Occipital lobe (tissue), 3 donors: ENCODE measurements at places on chromosomes 11 and 22. TPM values are rescaled to one million over a fixed set of nuclear protein-coding genes. Genes with fewer than 3 reads are reported as not detected.
A peak's percentile ranks its signal among the peaks of the same experiment; 100 is the strongest.

DNA sequence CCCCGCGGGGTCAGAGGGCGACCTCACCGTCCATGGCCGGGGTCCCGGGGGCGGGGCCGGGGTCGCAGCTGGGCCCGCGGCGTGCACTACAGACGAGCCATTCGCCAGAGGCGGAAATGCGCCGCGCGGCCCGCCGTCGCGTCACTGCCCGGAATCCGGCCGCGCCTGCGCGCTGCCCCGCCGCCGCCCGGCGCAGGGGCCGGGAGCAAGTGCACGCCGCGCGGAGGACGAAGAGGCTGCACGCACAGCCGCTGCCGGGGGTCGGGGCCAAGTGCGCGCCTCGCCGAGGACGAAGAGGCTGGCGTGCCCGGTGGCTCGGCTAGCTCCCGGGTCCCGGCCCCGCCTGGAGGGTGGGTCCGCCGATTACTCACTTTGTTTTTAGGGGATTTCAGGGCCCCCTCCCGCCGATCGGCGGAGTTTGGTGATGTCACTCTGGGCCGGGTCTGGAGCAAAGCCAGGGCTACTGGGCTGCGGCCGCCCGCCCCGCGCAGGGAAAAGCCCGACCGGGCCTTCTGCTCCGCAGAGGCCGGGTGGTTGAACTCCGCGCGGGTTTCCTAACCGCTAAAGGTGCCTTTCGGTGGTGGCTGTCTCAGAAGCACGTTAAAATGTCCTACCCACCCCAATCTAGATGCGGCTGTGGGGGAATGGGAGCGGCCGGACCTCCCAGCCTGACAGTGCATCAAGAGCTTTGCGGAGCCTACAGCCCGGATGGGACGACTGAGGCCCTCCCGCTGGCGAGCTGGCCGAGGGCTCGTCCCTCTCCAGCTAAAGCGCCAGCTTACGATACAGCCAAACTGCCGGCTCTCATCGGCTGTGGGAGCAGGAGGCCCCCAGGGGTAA, at the start of gene RELA:
TSS of gene RELA (minus strand) at position 118 of the 840 bp plus-strand sequence. CDS start at position 34, 84 bp downstream.
- DNase-seq = peak; percentile 86

GRCh38 chr11:32231909-32232493, 141.1 kb downstream of the RCN1 start:
- DNase-seq = no peak

GRCh38 chr22:48581796-48582469, 1245.7 kb downstream of the BRD1 start:
- DNase-seq = no peak

- no peak for DNase-seq
Measured at GRCh38 chr11:57674251-57674650, 6.3 kb downstream of the ZDHHC5 start.

DNA sequence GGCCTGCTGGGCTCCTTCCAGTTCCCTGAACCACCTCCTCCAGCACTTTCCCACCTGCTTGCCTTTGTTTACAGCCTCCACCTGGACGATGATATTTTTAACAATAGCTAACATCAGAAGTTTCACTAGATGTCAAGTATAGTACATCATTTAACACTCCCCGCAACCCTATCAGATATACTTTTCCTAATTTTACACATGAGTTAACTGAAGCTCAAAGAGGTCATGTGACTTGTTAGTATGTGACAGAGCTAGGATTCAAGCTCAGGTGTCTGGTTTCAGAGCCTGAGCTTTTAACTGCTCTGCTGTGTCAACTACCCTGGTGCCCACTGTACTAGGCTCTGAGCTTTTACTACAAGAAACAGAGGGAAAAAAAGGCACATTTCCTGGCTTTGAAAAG, 14.3 kb upstream of the HPX start:
- no peak for DNase-seq

DNA sequence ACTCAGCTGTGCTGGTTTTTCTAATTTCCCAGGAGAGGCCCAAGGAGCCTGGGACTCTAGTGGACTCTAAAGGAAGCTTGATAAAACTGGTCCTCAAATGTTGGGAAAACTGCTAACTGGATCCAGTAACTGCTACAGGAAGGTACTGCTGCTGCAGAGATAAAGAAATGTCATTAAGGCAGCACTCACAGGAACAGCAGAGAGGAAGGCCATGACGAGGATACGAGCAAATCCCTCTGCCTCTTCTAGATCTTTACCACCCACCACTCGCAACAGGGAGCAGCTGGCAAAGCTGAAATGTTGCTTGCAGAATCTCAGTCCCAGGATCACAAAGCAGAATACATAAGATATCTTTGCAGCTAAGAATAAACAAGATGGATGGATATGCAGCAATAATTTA, 23.5 kb downstream of the TTC28 start:
- DNase-seq = no peak

- no peak for DNase-seq
Measured at GRCh38 chr11:48022445-48022844, 42.1 kb downstream of the PTPRJ start.

- no peak for DNase-seq
Measured at GRCh38 chr11:68904248-68904847, 657 bp downstream of the IGHMBP2 start.

DNA sequence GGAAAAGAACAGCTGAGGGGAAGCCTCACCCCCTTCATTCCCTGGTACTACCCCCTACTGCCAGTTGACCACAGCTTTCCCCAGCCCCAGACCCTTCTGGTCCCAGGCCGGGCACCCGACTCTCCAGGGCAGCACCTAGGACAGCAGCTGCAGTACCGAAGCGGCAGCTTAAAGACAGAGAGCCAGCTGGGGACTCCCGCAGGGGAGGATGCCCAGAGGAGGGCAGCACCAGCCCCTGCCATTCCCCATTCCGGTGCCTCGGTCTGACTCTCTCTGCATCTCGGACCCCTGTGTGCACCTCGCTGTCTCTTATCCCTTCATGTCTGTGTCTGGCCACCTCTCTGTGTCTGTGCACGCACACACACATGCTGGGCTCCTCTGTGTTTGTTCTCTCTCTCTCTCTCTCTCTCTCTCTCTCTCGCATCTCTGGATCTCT, 9.4 kb downstream of the IGSF9B start:
- no peak for DNase-seq

GRCh38 chr22:41940832-41941765, 5.9 kb downstream of the CENPM start:
- DNase-seq = peak; percentile 74

- no peak for DNase-seq
Measured at GRCh38 chr11:76190376-76190775, 15.9 kb downstream of the WNT11 start.

- no peak for DNase-seq
Measured at GRCh38 chr11:17263769-17264168, 12.8 kb upstream of the NUCB2 start.

GRCh38 chr11:87438416-87438815, 400.7 kb downstream of the TMEM135 start:
- no peak for DNase-seq

GRCh38 chr11:65415499-65416340, 6.9 kb upstream of the NEAT1 start:
- no peak for DNase-seq

GRCh38 chr11:70628176-70628854, 230.0 kb downstream of the CTTN start:
- DNase-seq = no peak

- DNase-seq = peak; percentile 19
Measured at GRCh38 chr11:12800032-12800671, 125.9 kb downstream of the TEAD1 start.

- DNase-seq = no peak
Measured at GRCh38 chr11:72240461-72241290, 3.3 kb downstream of the PHOX2A start.

- no peak for DNase-seq
Measured at GRCh38 chr22:34096770-34097169, 176.5 kb upstream of the LARGE1 start.

DNA sequence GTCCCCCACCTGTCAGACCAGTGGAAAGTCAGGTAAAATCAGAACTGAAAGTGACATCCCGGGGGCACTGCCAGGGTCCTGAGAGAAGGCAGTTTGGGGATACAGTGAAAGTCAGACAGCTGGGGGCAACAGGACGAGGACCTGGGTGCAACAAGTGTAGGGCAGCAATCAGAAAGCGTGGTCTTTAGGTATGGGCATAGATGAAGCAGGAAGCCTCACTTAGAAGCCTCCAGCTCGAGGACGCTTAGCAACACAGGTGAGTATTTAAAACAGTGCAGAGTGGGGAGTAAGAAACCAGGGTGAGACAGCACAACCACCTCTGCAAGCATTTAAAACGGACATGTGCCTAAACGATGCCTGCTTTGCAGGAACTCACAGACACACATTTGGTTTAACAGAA, 64.6 kb upstream of the POU2AF1 start:
- no peak for DNase-seq

- no peak for DNase-seq
Measured at GRCh38 chr22:39693943-39694500, 123.5 kb downstream of the CACNA1I start.

GRCh38 chr22:39530692-39531331, 1.7 kb downstream of the RPS19BP1 start:
- DNase-seq = no peak

- DNase-seq = no peak
Measured at GRCh38 chr22:29359469-29359868, 28.9 kb downstream of the AP1B1 start.

GRCh38 chr22:37681556-37682049, 4.5 kb upstream of the NOL12 start:
- no peak for DNase-seq

- no peak for DNase-seq
Measured at GRCh38 chr11:28760676-28761390, 652.6 kb downstream of the METTL15 start.

- DNase-seq = no peak
Measured at GRCh38 chr11:84799112-84799511, 828.0 kb downstream of the DLG2 start.

GRCh38 chr22:37959231-37959825, 5.8 kb downstream of the POLR2F start:
- DNase-seq = no peak

- DNase-seq = no peak
Measured at GRCh38 chr11:83070044-83070701, 1.5 kb downstream of the RAB30 start.

DNA sequence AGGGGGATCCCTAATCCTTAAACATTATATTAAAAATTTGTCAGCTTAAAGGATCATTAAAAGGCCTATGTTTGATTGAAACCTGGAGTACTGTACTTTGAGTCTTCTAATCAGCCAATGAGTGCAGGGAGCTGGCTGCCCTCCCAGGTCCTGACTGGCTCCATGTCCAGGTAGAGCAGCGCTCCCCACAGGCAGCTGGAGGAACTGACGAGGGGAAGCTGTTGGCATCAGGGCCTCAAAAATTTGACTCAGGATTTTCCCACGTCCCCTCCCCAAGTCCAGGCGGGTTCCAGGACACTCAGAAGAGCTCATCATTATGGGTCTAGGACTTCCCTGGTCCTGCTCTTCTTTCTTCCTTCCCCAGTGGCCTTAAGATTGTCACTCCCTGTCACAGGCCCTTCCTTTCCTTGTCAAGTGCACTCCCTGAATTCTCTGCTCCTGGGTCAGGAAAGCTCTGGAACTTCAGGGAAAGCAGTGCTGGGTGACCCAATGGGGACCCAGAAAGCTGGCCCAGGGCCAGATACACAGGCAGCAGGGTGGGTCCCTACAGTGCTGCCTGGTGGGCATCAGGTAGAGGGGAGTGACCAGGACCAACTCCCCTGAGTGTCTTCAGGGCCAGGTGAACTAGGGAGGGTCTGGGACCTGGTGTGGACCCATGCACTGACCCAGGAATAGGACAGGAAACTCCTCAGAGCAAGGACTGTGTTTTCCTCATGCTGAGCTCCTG, 65.5 kb downstream of the GGTLC2 start:
- DNase-seq = no peak

GRCh38 chr11:47617417-47617809, 23.2 kb upstream of the C1QTNF4 start:
- no peak for DNase-seq

GRCh38 chr22:40621309-40622151, 15.0 kb downstream of the MRTFA start:
- DNase-seq = no peak

GRCh38 chr22:47376322-47376700, 613.9 kb downstream of the TBC1D22A start:
- no peak for DNase-seq

- DNase-seq = no peak
Measured at GRCh38 chr11:58024601-58025091, 965 bp downstream of the OR9Q1 start.

- no peak for DNase-seq
Measured at GRCh38 chr11:3879967-3880542, 24.6 kb downstream of the STIM1 start.

DNA sequence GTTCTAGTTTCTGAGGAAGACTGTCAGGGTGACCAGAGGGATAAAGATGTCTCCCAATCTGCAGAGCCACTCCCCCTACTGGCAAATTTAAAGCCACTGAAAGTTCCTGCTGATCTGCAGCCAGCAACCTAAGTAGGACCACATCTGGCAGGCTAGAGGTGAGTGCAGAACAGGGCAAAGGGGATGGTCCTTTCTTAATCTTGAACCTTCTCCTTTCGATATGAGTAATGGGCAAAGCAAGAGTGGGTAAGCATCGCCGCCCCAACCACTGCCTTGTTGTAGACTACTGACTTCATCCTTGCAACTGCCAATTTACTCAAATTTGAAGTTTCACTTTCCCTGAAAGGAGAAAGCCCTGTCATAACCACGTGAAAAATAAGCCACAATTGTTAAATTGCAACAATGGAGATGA, 30.7 kb downstream of the SCUBE2 start:
- no peak for DNase-seq

- DNase-seq = no peak
Measured at GRCh38 chr22:48310289-48310688, 1517.4 kb downstream of the BRD1 start.

GRCh38 chr22:46934746-46935491, 172.5 kb downstream of the TBC1D22A start:
- no peak for DNase-seq

GRCh38 chr22:17927062-17927461, 97.3 kb downstream of the MICAL3 start:
- no peak for DNase-seq

The TYR gene
- not detected for total RNA-seq

The RIMBP3C gene
- 1.6 TPM for total RNA-seq

The DEFB131B gene
- total RNA-seq = not detected

The HOATZ gene
- total RNA-seq = not detected

The ZP1 gene
- not detected for total RNA-seq

The MISFA gene
- total RNA-seq = 0.62 TPM

The LARGE1 gene
- total RNA-seq = 37.3 TPM

The PHF5A gene
- 35.7 TPM for total RNA-seq

The CCDC87 gene
- total RNA-seq = 0.62 TPM

The SYTL2 gene
- 7.0 TPM for total RNA-seq

The CNTF gene
- total RNA-seq = 2.7 TPM

The GGT5 gene
- 0.94 TPM for total RNA-seq

The BTG4 gene
- not detected for total RNA-seq

The OR9I1 gene
- total RNA-seq = not detected

The YPEL4 gene
- 3.6 TPM for total RNA-seq

The MMP13 gene
- total RNA-seq = not detected
